Inflammatory macrophage treated with lipopolysaccharide for 1 hour (primary cell): ENCODE measurements at places on chromosomes 2 and 18.

DNA sequence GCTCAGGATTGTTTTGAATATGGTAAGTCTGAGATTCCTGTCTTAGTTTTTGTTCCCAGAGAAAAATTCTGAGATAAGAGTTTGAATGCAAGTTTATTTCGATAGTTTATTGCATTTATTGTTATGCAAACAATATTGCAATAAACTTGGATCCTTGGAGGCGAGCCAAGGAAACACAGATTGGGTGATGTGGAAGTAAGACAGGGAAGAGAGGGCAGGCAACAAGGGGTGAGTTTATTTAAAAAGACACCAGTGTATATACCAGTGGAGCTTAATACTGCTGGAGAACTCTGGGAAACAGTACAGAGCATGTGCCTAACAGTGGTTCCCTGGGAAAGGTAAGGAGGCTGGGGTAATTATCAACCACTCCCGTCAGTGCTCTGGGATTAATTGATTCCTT is 87.5 kb upstream of the NEDD4L start:
- DNase-seq = no peak

GRCh38 chr18:56086786-56087185 is 498.8 kb upstream of the TCF4 start:
- DNase-seq = no peak

DNA sequence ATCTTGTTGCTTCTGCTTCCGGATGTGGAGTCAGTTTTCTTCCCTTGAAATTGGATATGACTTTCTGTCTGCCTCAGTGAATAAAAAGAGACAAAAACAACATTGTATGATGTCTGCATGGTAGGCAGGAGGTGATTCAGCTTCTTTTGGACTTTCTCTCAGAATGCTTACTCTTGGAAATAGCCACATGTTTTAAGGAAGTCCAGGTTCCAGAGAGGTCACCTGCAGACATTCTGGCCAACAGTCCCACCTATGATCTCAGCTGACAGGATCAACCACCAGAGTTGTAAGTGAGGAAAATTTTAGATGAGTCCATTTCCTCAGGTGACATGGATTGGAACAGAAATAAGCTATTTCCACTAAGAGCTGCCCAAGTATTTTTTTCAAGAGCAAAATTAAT is 508.7 kb upstream of the FAM98A start:
- DNase-seq = no peak

GRCh38 chr2:2183176-2183575 is 147.9 kb downstream of the MYT1L start:
- no peak for DNase-seq

- DNase-seq = no peak
Measured at GRCh38 chr2:29075894-29076705, 1.8 kb upstream of the PCARE start.

- no peak for DNase-seq
Measured at GRCh38 chr2:179434357-179434756, 169.7 kb upstream of the SESTD1 start.

GRCh38 chr2:229081411-229081810 is 189.7 kb downstream of the PID1 start:
- no peak for DNase-seq

GRCh38 chr2:47277187-47277586 is 122.1 kb upstream of the STPG4 start:
- no peak for DNase-seq

DNA sequence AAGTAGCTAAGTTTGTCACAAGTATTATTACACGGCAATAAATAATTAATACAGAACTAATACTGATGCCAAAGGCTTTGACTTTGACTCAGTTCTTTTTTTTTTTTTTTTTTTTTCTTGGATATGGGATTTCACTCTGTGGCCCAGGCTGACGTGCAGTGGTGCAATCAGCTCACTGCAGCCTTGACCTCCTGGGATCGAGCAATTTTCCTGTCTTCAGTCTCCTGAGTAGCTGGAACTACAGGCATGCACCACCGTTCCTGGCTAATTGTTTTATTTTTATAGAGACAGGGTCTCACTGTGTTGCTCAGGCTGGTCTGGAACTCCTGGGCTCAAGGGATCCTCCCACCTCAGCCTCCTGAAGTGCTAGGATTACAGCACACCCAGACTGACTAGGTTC is 284.5 kb downstream of the SS18 start:
- no peak for DNase-seq

- no peak for DNase-seq
Measured at GRCh38 chr18:49869354-49869753, 56.0 kb upstream of the ACAA2 start.

DNA sequence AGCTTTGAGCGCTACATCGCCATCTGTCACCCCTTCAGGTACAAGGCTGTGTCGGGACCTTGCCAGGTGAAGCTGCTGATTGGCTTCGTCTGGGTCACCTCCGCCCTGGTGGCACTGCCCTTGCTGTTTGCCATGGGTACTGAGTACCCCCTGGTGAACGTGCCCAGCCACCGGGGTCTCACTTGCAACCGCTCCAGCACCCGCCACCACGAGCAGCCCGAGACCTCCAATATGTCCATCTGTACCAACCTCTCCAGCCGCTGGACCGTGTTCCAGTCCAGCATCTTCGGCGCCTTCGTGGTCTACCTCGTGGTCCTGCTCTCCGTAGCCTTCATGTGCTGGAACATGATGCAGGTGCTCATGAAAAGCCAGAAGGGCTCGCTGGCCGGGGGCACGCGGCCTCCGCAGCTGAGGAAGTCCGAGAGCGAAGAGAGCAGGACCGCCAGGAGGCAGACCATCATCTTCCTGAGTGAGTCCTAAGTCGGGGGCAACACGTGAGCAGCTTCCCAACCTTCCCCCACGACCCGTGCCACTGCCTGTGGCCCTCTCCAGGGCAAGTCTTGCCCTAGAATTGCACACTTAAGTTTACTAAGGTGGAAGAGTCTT is 928 bp downstream of the GPR39 start:
- no peak for DNase-seq

DNA sequence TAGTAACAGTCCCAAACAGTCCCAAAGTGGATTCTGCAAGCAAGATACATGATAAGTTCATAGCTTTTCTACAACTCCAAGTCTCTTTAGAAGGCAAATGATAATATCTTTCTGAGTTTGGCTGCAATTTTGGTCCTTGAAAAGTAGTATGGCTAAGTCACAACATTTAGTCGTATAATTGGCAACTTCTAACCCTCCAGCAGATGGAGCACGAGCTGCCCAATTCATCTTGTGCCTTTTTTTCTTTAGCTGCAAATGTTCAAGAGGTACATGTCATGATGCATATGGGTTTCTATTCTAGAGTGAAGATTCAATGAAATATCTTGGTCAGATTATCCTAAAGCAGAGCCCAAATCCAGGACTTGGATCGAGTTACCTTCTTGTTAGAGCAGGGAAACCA is 127.0 kb upstream of the KLHL14 start:
- DNase-seq = no peak

- no peak for DNase-seq
Measured at GRCh38 chr2:106075048-106075447, 119.1 kb downstream of the UXS1 start.

DNA sequence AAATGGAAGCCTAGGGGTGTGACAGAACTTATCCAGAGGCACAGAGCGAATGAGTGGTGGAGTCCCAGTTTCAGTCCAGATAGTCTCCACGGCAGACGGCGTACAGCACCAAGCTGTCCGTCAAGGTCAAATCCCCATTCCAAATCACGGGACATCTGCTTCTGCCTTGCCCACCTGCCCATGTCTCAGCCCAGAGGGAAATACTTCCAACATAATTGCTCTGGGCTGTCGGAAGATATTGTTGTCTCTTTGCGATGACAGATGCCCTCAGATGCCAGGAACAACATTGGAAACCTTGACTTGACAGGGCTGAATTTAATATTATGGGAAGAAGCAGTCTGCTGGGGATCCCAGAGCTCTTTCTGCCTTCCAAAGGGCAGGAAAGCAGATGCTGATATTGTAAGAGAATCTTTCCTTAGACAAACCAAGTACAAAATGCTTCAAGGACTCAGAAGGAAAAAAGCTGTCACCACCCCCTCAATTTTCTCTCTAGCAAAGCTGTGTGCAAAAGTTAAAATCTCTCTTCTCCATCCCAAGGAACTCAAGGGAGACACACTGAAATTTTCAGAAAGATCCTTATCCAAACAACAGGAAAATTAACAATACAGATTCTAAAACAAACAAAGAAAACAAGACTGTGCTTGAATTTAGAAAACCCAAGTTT is 364.0 kb downstream of the LRATD1 start:
- DNase-seq = no peak

DNA sequence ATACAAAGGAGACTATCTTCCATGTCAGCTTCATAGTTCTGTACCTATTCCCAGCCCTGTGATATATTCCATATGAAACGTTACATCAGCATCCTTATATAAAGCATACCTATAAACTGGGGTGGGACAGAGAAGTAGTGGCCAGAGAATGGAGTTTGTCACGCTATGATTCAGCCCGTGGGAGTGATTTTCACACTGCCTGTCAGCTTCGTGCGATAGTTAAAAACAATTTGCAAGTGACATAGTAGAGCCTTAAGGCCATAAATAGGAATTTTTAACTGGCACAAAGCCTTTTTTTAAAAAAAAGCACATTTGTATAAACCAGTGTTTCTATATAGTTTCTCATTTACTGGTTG is 30.2 kb downstream of the PKP4 start:
- no peak for DNase-seq

GRCh38 chr2:161870401-161870930 is 203.5 kb downstream of the DPP4 start:
- no peak for DNase-seq

GRCh38 chr2:240624950-240625621 is at the start of gene GPR35:
GPR35 (plus strand) TSS chr2:240625480; CDS start chr2:240629953, 4,473 bp downstream.
- peak; percentile 90 for DNase-seq

DNA sequence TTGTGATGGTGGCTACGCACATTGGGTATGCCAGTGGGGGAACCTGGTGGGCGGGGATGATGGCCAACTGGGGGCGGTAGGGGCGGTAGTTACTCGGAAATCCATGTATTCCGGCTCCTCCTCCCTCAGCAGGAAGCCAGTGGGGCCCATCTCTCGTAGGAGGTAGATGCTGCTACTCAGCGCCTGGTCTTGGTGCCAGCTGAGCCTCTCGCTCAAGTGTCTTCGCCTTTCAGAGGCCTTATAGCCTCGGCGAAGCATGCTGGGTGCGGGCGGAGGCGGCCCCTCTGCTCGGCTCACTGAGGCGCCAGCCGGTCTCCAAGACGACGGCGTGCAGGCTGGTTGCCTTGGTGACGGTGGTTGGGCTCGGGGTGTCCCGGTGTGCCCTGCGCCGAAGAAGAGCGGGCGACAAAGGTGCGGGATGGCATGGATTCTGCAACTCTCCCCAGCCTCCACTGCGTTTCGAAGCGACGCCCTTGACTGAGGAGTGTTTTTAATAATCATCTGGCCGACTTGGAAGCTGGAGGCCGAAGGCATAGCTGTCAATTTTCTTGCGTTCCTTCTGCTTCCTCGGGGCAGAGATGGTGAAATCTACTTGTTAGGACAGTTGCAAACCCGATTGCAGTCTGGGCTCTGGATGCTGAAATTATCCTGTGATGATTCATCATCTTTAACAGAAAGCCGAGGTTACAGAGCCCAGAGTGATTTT is at the start of gene ZSWIM2:
Gene ZSWIM2, minus strand, starts transcription at position 298 of the 706 bp plus-strand sequence. Its CDS starts 40 bp downstream, at position 258.
- DNase-seq = peak; percentile 73

- no peak for DNase-seq
Measured at GRCh38 chr2:47094511-47095142, 60.5 kb downstream of the STPG4 start.

DNA sequence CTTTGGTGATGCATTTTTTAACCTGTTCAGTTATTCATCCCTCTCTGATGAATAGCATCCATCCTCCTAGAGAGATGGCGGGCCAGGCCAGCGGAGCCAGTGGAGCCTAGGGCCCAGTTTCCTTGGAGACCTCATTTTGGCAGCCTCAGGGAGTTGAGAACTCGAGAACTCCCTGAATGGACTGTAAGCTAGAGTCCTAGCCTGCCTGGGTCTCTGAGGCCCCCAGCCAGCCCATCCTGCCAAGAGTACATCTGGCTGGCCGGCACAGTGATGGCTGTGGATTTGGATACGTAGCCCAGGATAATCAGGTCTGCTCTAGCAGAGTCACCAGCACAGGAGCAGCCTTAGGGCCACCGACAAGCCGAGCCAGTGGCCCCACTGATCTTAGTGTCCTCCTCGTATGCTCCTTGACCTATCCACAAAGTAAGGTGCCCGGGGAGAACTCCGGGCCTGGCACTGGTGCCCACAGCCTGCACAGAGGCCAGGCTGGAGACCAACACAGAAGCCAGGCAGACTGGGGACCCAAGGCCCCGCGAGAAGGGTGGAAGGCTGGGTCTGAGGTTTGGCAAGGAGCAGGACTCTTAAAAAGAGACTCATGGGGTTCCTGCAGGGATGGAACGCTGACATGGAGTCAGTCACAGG is 110.5 kb upstream of the MCFD2 start:
- DNase-seq = no peak

DNA sequence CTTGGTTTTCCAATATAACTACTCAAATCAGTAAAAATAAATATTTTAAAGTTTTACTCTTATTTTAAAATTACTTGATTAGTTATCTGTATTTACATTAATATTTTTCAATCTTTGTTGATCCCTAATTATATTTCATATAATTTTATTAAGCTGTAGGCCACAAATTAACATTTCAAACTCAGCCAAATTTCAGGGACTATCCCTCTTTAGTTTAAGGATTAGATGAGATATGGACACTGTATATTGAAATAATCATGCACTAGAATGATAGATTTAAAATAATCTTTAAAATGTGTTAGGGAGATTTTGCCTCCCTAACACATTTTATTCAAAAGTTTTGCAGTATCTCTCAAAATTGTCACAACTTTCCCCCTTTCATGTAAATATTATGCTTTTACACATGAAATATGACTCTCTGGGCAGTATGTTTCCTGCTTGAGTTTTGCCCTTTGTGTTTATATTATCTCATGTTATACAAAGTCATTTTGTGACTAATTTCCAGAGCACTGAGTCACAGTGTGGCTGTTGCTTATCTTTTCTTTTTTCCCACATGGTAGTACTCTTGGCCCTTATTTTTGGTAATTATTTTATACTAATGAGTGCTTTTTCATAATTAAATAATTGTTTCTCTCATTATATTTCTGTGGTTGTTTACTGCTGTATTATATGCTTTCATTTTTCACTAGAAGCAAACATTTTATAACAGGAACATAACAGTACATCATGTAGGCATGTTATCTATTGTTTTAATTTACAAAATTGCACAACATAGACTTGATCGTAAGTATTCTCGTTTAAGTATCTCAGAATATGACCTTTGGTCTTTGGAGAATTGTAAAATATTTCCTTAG is 1.2 kb downstream of the TFPI start:
- peak; percentile 61 for DNase-seq

GRCh38 chr18:46343931-46344372 is 239.8 kb downstream of the HAUS1 start:
- peak; percentile 75 for DNase-seq

GRCh38 chr2:176155356-176156044 is 1.6 kb upstream of the HOXD3 start:
- no peak for DNase-seq

DNA sequence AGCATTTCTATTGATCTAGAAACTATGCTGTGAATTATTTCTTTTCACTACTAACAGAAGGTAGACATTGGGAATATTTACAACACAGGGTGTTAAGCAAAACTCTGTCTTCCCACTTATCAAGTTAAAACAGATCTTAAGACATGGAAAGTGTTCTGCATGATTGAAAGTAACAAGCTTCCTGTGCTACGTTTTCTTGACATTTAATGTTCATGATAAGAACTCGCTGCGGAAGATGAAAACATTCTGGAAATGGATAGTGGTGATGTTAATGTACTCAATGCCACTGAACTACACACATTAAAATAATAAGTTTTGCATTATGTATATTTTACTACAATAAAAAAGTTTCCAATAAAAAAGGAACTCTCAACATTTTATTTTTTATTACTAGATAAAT is 74.4 kb upstream of the SCN7A start:
- no peak for DNase-seq

GRCh38 chr2:172094294-172095145 is 8.2 kb downstream of the DLX2 start:
- no peak for DNase-seq

- no peak for DNase-seq
Measured at GRCh38 chr2:148237911-148238310, 217.0 kb downstream of the MBD5 start.
